ENCODE measurements at places on chromosomes 3 and 15.

DNA sequence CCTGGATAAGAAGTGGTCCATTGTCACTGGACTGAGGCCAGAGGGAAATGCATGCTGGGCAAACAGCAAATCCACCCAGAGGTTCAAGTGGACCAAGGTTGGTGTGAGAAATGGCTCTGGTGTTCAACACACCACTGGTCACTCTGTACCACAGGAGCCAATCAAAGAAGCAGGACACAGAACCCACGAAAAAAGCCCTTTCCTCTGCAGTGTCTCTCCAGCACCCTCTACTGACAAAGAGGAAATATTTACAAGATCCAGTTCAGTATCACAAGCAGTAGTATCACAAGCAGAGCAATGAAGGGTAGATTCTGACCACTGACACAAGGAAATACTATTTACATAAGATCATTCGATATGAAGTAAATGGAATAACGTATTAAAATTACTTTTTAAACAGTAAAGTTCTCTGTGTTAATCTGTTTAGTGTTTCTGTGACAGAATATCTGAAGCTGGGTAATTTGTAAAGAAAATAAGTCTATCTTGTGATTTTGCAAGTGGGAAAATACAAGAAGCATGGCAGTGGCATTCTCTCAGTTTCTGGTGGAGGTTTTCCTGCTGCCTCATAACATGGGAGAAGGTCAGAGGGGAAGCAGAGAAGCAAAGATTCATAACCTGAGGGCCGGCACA is 390.7 kb downstream of the EFHB start:
- DNase-seq: no peak

GRCh38 chr15:40584191-40584590 is 9.9 kb upstream of the KNL1 start:
- no peak for DNase-seq

DNA sequence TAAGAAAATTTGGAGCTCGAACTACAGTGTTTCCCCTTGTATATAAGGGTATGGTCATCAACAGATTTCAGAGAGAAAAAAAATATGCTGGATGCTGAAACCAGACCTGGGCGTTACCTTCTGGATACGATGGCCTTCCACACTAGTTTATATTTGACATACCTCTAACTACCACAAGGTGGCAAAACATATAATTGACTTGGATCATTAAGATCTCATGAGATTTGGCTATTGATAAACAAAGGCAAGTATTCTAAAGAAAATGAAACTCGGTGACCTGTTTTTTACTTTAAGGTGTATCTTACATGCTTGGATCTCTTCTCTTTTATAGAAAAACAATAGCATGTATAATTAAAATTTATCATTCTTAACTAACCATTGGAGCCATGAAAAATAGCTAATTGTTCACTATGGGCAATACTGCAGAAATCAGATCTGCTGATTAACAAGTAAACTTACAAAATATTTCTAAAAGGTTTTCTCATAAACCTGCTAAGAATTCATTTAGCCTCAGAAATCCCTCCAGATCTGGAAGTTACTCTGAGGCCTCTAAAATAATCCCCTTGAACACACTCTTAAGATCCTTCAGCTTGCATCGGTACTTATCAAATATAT is 300.6 kb upstream of the KCNH8 start:
- no peak for DNase-seq

GRCh38 chr3:170350515-170351413 is 6.8 kb upstream of the SKIL start:
- DNase-seq: no peak

GRCh38 chr15:41661518-41662225 is 1.5 kb downstream of the MGA start:
- peak; percentile 73 for DNase-seq

Data from stimulated activated CD4-positive, alpha-beta T cell treated with anti-CD3 and anti-CD28 coated beads, Interleukin-2, amount 100 ng/mL, for 24 hours (primary cell).